ENCODE measurements at places on chromosomes 12 and 14.

DNA sequence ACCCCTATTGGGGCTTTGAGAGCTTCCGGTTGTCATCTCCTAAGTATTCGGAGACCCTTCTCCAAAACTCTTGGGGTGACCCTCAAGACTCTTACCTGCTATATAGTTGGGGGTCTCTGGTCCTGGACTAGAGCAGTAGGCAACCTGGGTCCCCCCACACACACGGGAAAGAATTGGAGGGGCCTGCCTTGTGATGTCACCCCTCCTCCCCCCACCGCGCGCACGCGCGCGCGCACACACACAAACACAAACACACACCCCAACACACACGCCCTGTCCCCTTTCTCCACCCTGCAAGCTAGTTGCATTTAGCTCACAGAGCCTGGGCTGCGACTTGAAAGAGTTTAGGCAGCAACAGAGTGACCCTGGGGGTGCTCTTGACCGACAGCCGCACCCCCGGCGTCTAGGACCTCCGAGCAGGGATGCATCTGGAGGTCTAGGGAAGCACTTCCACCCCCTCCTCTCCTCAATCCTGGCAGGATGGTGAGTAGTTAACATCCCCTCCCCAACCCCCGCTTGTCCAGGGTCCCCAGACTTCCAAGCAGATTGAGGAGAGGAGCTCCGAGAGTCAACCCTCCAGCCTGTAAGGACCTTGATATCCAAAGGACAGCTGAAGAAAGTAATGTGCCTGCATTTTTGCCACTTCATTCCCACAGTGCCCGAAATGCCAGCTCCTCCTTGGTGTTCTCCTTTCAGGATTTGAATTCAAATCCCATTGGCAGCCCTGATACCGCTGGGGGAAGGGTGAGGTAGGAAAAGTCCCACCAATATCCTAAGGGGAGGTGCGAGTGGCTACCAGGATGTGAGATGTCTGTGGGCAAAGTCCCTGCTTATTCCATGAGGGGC, 1.4 kb upstream of the DNAJC14 start:
- DNase-seq: peak; percentile 50

- DNase-seq: peak; percentile 36
Observed at GRCh38 chr14:92922883-92923743, at the start of gene CHGA. CHGA (plus strand) TSS chr14:92923150; CDS start chr14:92923360, 210 bp downstream.

GRCh38 chr12:6165395-6165794, 34.8 kb upstream of the CD9 start:
- DNase-seq: no peak

- DNase-seq: no peak
Observed at GRCh38 chr12:67810166-67810565, 161.6 kb downstream of the DYRK2 start.

DNA sequence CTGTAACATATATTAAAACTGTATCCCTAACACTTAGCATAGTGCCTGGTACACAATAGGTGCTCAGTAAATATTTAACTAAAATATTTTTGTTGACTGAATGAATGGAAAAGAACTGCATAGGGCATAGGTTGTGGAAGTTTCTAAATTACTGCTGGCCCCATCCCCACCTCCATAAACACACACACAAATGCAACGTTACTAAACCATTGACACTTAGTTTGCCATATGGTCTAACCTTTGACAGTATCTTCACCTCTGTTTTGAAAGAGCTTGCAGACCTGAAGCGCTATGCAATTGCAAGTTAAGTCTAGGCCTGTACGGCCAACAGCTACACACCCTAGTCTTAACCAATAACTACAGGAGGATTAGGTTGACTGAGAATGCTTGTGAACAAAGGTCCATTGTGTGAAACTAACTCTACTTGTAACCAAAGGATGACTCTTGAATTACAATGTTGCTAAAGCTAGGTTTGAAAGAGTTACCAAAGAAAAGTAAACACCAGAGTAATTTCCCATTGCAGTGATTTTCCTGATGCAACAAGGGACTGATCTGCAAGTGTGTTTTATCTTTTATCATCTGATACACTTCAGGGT, 924 bp upstream of the MANSC1 start:
- no peak for DNase-seq

DNA sequence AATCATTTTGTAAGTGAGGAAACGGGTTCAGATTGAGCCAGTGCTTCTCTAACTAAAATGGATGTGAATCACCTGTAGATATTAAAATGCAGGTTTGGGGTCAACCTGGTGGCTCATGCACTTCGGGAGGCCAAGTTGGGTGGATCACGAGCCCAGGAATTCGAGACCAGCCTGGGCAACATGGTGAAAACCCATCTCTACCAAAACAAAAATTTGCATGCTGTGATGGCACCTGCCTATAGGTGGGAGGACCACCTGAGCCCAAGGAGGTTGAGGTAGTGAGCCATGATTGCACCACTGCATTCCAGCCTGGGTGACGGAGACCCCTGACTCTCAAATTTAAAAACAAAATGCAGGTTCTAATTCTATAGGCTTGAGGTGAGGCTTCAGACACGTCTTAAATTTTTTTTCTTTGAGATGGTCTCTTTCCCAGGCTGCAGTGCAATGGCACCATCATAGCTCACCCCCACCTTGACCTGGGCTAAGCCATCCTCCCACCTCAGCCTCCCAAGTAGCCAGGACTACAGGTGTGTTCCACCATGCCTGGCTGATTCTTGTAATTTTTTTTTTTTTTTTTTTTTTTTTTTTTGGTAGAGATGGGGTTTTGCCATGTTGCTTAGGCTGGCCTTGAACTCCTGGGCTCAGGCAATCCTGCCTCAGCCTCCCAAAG, 9.0 kb downstream of the TUBA1C start:
- DNase-seq: no peak

- DNase-seq: no peak
Observed at GRCh38 chr14:55593698-55594097, 13.7 kb downstream of the KTN1 start.

DNA sequence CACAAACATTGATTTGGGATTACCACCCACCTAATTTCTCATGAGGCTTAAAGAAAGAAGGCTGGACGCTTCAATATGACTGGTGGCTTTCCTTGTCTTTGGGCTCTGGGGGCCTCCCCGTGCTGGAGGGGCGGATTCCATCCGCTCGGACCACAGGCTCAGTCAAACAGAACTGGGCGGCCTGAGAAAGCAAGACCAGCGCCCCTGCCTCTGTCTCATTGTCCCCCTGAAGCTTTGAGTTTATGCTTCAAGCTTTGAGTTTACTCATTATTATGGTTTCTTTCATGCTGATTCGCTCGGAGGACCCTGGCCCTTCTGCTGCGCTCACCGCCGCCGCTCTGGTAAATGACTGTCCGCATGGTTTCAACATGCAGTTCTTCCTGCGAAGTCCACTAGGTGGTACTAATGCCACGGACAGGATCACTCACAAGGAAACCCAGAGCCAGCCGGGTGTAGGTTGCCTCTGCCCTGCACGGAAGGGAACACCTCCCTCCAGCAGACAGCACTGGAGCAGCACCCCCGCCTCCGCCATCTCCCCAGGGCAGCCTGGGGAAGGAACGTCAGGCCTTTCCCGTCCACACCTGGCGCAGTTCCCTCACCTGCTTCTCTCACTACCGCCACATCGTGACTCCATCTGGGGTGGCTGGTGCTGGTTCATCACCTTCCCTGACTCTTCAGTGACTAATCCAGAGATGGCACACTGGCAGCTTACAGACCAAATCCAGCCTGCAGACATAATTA, 13.2 kb upstream of the TIGAR start:
- DNase-seq: no peak

- DNase-seq: no peak
Observed at GRCh38 chr12:116539361-116539771, 19.8 kb upstream of the MAP1LC3B2 start.

DNA sequence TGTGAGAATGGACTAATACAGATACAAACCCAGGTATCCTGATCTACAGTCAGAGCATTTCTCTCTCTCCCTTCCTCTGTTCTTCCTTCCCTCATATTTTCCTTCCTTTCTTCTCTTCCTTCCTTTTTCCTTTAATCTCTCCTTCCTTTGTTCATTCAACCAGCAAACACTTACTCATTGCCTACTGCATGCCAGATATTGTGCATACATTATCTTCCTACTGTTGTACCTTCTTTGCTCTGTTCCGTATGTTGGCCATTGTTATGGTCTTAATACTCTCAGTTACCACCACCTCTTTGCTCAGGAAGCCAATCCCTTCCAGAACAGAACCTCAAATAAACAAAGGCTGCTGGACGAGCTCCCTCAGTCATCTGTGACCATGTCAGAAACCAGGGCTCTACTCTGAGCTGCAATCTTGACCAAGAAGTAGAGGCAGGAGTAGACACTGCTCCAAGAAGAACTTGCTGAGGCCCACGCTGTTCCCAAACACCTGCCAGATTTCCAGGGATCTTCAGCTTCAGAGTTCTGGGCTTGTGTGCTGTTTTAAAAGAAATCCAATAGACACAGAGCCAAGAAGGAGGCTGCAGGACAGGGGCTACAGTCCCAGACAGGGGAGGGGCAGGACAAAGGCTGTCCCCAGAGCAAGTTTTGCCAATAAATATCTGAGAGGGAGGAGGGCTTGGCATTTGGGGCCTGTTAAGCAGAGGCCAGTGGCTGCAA, 526.7 kb upstream of the TBX3 start:
- DNase-seq: no peak

DNA sequence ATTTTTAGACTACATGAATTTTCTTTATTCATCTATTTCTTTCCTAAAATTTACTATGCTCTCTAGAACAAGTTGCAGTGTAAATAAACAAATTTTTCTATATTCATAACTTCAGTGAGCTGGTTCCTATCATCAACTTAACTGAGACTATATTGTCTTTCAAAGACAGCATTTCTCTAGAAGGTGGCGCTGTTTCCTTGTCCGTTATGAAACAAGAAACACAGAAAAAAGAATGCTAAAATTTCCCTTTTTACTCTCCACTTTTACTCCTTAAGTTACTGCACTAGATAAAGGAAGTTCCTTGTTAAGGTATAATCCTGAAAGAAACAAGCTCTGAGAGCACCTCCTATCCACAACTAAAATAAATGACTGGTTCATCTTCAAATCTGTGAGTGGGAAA, 8.2 kb upstream of the CLEC2A start:
- no peak for DNase-seq

GRCh38 chr14:94681300-94682060, 69.3 kb downstream of the SERPINA3 start:
- DNase-seq: no peak

- DNase-seq: no peak
Observed at GRCh38 chr12:120497524-120498150, 1.7 kb downstream of the DYNLL1 start.

DNA sequence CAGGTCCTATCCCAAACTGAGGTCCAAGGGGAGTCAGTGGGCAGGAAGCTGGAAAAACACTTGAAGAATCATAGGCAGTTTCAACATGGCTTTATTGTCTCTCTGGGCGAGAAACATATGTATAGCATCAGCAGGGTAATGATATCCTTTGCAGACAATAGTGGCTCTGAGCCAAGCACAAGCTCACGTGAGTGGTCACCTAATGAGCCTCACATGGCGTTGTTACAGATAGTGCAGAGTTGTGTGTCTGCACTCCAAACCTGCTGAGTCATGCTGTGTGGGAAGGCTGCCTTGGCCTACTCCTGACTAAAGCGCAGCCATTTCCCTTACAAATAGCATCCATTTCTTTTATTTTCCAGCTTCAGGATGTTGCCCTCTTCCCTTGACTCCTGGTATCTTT, 105.2 kb upstream of the SYT1 start:
- no peak for DNase-seq

DNA sequence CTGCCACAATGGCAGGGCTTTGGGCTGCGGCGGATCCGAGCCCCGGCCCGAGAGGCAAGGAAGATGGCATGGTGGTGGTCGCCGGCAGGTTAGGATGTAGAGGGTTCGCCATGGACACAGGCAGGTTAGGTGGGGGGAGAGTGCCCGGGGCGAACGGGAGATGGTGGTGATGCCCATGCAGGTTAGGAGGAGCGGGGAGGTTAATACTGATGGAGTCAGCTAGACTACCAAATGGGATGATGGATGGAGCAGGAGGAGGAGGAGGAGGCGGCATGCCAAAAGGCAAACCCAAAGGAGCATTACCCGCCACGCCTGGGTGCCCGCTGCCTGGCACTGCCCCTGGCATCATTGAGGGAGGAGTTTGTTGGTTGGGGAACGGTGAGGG, 6.2 kb downstream of the MYL6 start:
- no peak for DNase-seq

- DNase-seq: peak; percentile 55
Observed at GRCh38 chr12:12017135-12017581, 53.6 kb upstream of the BCL2L14 start.

DNA sequence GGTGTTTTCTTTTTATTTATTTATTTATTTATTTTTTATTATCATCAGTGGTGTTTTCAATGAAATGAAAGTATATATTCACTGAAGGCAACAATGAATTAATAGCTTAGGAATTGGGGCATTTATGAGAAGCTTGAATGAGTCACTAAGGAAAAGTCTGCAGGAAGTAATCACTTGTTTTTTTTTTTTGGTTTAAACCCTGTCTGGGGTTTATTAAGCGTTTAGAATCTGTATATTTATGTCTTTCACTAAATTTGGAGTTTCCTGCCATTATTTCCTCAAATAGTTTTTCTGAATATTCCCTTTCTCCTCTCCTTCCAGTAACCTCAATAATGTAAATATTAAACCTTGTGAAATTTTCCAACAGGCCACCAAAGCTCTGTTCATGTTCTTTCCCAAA, 85.5 kb downstream of the TESC start:
- no peak for DNase-seq

GRCh38 chr12:111870706-111871105, 28.7 kb downstream of the MAPKAPK5 start:
- DNase-seq: no peak

DNA sequence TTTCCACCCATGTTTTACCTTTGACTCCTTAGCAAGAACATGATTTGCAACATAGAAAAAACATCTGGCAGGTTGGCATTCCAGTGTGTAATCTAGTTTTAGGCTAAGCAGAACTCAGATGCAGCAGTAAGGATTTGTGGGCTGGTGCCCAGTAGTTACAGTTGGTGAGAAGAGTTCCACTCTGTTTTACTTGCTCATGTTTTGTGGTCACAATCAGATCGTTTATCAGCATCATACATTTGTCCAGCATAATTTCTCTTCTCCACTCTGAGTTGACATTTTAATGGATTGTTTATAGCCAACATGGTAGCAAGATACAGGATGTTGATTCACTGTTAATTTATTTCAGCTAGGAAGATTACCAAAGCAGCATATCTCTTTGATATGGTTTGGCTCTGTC, 120.0 kb downstream of the PDE6H start:
- DNase-seq: no peak

DNA sequence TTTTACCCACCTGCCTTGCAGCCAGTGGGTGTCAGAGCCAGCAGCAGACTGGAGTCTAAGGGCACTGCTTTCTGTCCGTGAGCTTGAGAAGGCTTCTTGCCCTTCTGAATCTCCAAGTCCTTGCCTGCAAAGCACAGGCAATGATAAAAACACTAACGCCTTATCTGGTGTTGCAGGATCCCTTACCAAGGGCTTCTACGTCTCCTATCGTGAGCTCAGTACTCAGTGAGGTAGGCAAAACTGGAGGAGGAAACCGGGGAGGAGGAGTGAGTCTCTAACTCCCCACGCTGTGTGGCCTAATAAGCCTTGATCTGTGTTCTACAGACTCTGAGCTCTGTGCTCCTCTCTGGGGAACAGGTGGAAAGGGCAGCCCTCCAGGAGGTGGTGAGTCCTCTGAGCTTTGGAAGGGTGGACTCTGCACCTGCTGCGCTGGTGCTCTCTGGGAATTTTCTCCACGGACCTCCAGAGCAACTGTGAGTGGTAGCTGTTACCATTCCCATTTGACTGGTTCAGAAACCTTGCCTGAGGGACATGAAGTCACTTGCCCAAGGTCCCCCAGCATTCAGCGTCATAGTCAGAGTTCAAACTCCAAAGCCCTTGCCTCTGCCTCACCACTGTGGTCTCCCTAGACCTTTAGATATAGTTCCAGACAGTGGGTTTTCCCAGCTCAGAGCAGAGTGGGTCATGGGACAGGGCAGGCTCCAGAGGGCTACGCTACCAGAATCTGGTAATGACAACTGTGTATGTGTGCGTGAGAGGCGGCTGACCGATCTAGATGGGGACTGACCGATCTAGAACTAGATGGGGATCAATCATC, 7.0 kb upstream of the MARK3 start:
- no peak for DNase-seq
